ENCODE measurements at places on chromosomes 6 and 20. TPM values are rescaled to one million over a fixed set of nuclear protein-coding genes. Genes with fewer than 3 reads are reported as not detected.

- H3K36me3 ChIP-seq: no peaks in the 10 kb centered on the region
- peaks cover 12% of the 10 kb centered on the region for H3K4me1 ChIP-seq
- H3K27me3 ChIP-seq: peaks cover 51% of the 10 kb centered on the region
- H3K27ac ChIP-seq: no peak overlapping the region
- H3K4me3 ChIP-seq: no peak overlapping the region
Observed at GRCh38 chr20:44034965-44035635, 120.4 kb downstream of the TOX2 start.

DNA sequence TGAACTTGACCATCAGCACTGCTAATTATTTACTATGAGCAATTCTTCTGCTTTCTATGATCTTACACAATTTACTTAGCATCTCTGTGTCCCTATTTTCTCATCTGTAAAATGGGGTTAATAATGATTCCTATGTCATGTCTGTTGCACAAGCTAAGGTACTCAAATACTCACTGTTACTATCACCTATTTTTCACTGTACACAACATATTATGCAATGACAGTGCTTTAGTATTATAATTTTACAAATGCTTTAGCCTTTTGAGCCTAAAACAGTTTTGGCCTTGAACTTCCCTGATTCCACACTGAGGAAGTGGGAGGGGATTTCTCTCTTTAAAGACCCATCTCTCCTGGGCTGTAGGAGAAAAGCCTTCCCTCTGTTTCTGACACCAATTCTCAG, 36.9 kb upstream of the THEMIS start:
- no peak overlapping the region for H3K4me3 ChIP-seq
- DNase-seq: no peak
- no peaks in the 10 kb centered on the region for H3K36me3 ChIP-seq
- H3K27ac ChIP-seq: no peak overlapping the region

DNA sequence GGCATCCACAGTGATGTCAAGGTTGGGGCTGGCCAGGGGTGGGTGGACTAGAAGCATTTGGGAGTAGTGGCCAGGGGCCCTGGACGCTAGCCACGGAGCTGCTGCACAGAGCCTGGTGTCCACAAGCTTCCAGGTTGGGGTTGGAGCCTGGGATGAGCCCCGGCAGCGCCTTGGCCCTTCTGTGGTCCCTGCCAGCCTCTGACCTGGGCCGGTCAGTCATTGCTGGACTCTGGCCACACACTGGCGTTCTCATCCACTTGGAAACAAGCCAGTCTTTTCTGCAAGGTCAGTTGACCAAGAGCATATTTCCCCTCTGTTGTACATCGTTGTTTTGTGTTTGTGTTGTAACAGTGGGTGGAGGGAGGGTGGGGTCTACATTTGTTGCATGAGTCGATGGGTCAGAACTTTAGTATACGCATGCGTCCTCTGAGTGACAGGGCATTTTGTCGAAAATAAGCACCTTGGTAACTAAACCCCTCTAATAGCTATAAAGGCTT, 8.4 kb downstream of the PSMA7 start:
- no peak overlapping the region for H3K27ac ChIP-seq
- H3K27me3 ChIP-seq: no peaks in the 10 kb centered on the region
- no peaks in the 10 kb centered on the region for H3K4me1 ChIP-seq
- DNase-seq: no peak

GRCh38 chr6:157685596-157686280, 137.3 kb upstream of the SNX9 start:
- H3K27me3 ChIP-seq: peaks cover 4% of the 10 kb centered on the region
- no peak overlapping the region for H3K27ac ChIP-seq
- no peaks in the 10 kb centered on the region for H3K36me3 ChIP-seq

Gene STX11
- 0.38 TPM for total RNA-seq

DNA sequence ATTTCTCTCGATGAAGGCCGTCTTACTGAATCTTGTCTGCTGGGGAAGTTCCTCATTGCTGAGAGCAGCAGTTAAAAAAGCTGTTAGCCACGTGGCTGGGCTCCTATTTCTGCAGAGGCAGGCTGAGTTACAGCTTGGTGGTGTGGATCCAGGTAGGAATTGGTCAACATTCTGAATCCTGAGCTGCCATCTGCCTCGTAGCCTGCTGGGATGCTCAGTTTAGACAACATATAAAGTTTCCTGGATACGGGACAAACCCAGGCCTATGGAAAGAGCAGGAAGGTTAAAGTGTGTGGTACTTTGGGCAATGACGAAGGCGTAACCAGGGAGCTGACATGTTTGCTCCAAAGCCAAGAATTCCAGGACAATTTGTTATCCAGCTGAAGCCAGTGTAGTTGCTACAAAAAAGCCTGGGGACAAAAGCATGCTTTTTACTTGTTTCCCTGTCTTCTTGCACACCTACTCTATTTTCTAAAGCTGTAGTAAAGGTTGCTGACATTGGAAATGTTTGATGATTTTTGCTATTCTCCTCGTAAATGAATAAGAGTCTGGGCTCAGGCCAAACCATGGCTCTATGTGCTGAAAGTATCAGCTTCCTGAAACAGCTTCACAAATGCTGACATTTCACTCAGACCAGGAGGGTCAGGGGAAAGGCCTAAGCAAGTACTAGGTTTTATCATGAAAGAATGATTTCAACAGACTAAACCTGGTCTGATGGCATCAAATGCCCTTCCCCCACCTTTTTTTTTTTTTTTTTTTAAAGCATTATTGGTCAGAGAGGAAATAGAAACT, 12.4 kb upstream of the MYLK2 start:
- peaks cover 3% of the 10 kb centered on the region for H3K36me3 ChIP-seq
- H3K27ac ChIP-seq: no peak overlapping the region
- peak; percentile 51 for DNase-seq
- H3K27me3 ChIP-seq: no peaks in the 10 kb centered on the region
- H3K4me3 ChIP-seq: no peak overlapping the region

GRCh38 chr6:46393161-46393939, 97.9 kb downstream of the RCAN2 start:
- H3K27me3 ChIP-seq: peaks cover 4% of the 10 kb centered on the region
- no peaks in the 10 kb centered on the region for H3K4me1 ChIP-seq
- no peak for DNase-seq
- H3K36me3 ChIP-seq: no peaks in the 10 kb centered on the region
- H3K27ac ChIP-seq: no peak overlapping the region
- no peak overlapping the region for H3K4me3 ChIP-seq

Gene COL11A2
- 11.9 TPM for total RNA-seq

Gene OGFRL1
- 6.0 TPM for total RNA-seq

DNA sequence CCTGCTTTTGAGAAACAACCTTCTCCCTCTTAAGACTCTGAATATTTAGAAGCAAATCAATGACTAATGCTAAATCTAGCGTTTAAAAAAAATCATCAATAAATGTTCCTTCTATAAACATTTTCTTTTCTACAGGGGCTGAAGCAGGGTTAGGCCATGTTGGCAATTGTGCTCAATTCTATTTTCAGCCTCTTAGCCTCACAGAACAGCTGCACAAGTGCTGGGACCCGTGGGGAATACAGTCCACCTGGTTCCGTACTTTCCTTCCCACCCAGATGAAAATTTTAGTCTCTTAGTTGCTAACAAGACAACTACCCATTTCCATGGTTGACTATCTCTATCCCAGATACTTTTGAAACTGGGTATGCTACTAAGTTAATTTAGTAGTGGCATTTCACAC, 138.6 kb downstream of the RPS12 start:
- no peaks in the 10 kb centered on the region for H3K36me3 ChIP-seq

DNA sequence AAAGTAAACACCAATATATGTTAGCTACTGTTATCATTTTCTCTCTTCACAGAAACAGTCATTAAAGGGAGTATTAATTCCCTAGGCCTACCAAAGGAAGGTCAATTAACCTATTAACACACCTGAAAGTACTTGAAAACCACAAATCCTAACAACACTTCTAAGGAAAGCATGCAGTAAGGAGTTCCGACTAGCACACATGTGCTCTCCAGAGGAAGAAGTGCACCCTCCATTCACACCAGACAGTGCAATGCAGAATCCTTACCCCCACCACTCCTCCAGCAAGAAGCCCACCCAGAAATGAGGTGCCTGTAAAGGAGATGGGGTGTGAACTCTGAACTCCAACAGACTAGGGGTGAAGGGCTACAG, 58.7 kb downstream of the EPB41L2 start:
- peaks cover 3% of the 10 kb centered on the region for H3K27me3 ChIP-seq
- H3K36me3 ChIP-seq: peaks cover 21% of the 10 kb centered on the region
- no peak overlapping the region for H3K27ac ChIP-seq
- no peak for DNase-seq
- no peak overlapping the region for H3K4me3 ChIP-seq
- peaks cover 49% of the 10 kb centered on the region for H3K4me1 ChIP-seq

DNA sequence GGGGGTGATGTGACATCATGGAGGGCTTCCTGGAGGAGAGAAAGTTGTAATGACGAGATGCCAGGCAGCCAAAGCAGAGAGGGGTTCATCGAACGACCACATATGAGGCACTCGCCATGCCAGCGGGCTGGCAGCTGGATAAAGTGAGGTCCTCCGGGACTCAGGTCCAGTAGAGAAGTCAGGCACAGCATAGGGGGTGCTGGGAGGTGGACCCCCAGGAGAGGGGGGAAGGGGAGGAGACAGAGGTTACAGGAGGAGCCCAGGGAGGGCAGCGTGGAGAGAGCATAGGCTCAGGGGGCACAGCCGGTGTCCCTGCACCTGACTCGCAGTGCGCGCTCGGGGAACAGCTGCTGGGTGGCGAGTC, 174.7 kb downstream of the BMP7 start:
- peaks cover 15% of the 10 kb centered on the region for H3K27me3 ChIP-seq
- no peak for DNase-seq
- peaks cover 23% of the 10 kb centered on the region for H3K4me1 ChIP-seq
- no peaks in the 10 kb centered on the region for H3K36me3 ChIP-seq

Gene UBE2J1
- 30.6 TPM for total RNA-seq

Gene DAAM2
- total RNA-seq: 22.6 TPM

Gene ASCC3
- 51.2 TPM for total RNA-seq

DNA sequence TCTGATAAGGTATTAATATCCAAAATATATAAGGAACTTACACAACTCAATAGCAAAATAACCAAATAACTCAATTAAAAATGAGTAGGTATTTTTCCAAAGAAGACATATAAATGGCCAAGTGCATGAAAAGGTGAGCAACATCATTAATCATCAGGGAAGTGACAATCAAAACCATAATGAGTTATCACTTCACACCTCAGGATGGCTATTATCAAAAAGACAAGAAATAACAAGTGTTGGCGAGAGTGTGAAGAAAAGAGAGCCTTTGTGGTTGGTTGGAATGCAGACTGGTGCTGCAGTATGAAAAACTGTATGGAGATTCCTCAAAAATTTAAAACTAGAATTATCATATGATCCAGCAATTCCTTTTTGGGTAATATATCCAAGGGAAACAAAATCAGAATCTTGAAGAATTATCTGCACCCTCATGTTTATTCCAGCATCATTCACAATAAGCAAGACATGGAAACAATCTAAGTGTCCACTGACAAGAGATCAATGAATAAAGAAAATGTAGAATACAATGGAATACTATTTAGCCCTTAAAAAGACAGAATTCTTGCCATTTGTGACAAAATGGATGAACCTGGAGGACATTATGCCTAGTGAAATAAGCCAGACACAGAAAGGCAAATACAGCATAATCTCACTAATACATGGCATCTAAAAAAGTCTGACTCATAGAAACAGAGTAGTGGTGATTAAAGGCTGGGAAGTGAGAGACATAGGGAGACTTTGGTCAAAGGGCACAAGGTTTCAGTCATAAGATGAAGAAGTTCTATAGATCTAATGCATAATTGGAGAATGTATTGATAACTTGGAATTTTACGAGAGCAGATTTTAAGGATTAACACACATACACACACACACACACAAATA, 175.6 kb downstream of the FOXA2 start:
- peaks cover 29% of the 10 kb centered on the region for H3K4me1 ChIP-seq
- no peak for DNase-seq
- no peak overlapping the region for H3K27ac ChIP-seq
- H3K4me3 ChIP-seq: no peak overlapping the region

Gene SDC4
- 67.2 TPM for total RNA-seq

DNA sequence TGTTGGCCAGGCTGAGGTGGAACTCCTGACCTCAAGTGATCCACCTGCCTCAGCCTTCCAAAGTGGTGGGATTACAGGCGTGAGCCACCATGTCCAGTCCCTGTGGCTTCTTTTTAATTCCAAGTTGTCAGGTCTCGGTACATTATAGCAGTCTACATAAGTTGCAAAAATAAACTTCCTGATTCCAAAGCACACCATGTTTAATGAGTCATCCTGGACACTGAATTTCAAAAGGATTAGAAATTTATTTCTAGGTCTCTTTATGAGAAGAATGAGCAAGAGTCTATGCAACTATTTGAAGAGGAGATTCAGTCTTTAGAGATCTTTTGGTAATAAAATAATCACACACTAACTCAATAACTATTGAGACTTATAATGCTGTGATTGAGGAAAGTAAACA, 63.9 kb upstream of the MCHR2 start:
- H3K27me3 ChIP-seq: no peaks in the 10 kb centered on the region
- no peaks in the 10 kb centered on the region for H3K4me1 ChIP-seq
- DNase-seq: no peak
- no peak overlapping the region for H3K4me3 ChIP-seq

- no peak overlapping the region for H3K4me3 ChIP-seq
- peaks cover 32% of the 10 kb centered on the region for H3K27me3 ChIP-seq
- no peak for DNase-seq
- H3K36me3 ChIP-seq: no peaks in the 10 kb centered on the region
- no peaks in the 10 kb centered on the region for H3K4me1 ChIP-seq
Observed at GRCh38 chr20:38853759-38854158, 48.3 kb downstream of the PPP1R16B start.

- no peaks in the 10 kb centered on the region for H3K36me3 ChIP-seq
- no peak overlapping the region for H3K4me3 ChIP-seq
- H3K4me1 ChIP-seq: no peaks in the 10 kb centered on the region
- H3K27ac ChIP-seq: no peak overlapping the region
Observed at GRCh38 chr20:43979576-43980105, 65.0 kb downstream of the TOX2 start.

Gene SPATS1
- total RNA-seq: not detected

GRCh38 chr6:32108727-32109113, 418 bp downstream of the TNXB start:
- peaks cover 39% of the 10 kb centered on the region for H3K4me1 ChIP-seq
- DNase-seq: no peak
- peaks cover 32% of the 10 kb centered on the region for H3K27me3 ChIP-seq
- H3K36me3 ChIP-seq: peaks cover 20% of the 10 kb centered on the region
- peak overlapping the region; percentile 72 for H3K4me3 ChIP-seq

DNA sequence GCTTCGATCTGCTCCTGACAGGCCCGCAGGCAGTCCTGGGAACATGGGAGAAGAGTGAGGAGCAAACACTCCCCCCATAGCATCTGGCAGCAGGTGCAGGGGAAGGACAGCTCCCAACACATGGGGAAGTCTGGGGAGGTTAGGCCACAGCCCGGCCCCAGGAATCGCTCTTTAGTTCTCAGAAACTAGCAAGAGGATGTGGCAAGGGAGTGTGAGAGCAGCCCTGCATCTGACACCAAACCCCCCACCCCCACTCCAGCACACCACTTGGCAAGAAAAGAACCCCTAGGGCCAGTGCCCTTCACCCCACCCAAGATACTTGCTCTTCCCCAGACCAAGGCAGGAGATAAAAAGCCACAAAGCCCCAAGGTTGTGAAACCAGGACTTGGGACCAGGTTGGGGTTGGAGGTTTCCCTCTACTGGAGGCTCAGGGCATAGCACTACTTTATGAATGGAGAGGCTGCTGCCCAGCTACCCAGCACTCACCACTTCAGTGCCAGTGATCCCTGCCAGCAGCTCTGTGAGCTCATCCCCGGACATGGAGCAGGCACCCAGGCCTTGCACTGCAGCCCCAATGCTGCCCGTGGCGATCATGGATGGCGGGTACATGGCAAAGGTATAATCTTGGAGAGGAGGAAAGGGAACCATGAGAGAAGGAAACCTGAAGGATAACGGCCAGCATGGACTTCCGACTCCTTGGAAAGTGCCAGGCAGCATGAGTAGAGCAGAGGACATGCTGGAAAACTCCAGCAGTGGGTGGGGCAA, 5.4 kb downstream of the CCND3 start:
- H3K27me3 ChIP-seq: no peaks in the 10 kb centered on the region
- H3K27ac ChIP-seq: peak overlapping the region; percentile 83
- peak overlapping the region; percentile 84 for H3K4me3 ChIP-seq
- H3K36me3 ChIP-seq: peaks cover 22% of the 10 kb centered on the region
- DNase-seq: no peak

All from type B pancreatic cell (in vitro differentiated cells).